ENCODE measurements at places on chromosomes 1 and 21.

GRCh38 chr1:47031059-47031458, 7.6 kb downstream of the CYP4X1 start:
- H3K4me3 ChIP-seq = no peak overlapping the region
- peak overlapping the region; percentile 67 for H3K27ac ChIP-seq
- DNase-seq = no peak
- no peaks in the 10 kb centered on the region for H3K36me3 ChIP-seq
- H3K27me3 ChIP-seq = no peaks in the 10 kb centered on the region

GRCh38 chr1:205983925-205984725, 19.1 kb downstream of the RAB7B start:
- peaks cover 21% of the 10 kb centered on the region for H3K4me1 ChIP-seq
- peak; percentile 90 for DNase-seq
- H3K27me3 ChIP-seq = no peaks in the 10 kb centered on the region
- H3K36me3 ChIP-seq = peaks cover 12% of the 10 kb centered on the region
- H3K27ac ChIP-seq = peak overlapping the region; percentile 73

GRCh38 chr1:147852706-147853225, 49.8 kb upstream of the GJA8 start:
- H3K4me3 ChIP-seq = no peak overlapping the region
- H3K36me3 ChIP-seq = no peaks in the 10 kb centered on the region
- H3K27me3 ChIP-seq = no peaks in the 10 kb centered on the region
- H3K27ac ChIP-seq = peak overlapping the region; percentile 3
- peaks cover 32% of the 10 kb centered on the region for H3K4me1 ChIP-seq

DNA sequence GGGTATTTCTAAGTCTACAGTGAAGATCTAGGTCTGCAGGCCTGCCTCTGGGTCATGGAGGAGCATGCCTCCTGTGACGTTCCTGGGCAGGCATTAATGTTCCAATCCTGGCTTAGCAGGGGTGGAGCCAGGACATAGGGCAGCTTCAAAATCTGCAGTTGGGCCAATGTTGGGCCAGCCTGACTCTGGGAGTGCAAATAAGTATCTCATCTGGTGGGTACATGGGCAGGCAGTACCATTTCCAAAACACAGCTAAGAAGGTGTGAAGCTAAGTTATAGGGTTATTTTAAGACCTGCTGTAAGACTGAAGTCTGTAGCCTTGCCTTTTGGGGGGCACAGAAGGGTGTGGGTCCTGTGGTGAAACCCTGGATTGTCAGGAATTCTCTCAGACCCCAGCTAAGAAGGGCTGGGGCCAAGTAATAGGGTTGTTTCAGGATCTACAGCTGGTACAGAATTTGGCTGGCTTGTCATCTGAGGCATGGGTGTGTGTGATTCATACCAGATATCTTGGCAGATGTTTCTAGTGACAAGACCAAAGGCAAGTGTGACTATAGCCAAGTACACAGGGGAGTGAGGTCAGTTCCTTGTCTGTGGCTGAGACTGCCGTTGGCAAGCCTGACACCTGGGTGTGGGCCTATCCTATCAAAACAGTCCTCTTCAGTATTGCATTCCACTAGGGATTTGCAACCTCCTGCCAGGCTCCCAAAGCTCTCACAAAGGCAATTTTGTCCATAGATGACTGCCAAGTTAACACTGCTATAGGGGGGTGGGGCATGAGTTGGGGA, 468.7 kb upstream of the B3GALT2 start:
- H3K4me3 ChIP-seq = no peak overlapping the region
- no peaks in the 10 kb centered on the region for H3K27me3 ChIP-seq
- no peak for DNase-seq
- H3K27ac ChIP-seq = no peak overlapping the region
- H3K36me3 ChIP-seq = no peaks in the 10 kb centered on the region

DNA sequence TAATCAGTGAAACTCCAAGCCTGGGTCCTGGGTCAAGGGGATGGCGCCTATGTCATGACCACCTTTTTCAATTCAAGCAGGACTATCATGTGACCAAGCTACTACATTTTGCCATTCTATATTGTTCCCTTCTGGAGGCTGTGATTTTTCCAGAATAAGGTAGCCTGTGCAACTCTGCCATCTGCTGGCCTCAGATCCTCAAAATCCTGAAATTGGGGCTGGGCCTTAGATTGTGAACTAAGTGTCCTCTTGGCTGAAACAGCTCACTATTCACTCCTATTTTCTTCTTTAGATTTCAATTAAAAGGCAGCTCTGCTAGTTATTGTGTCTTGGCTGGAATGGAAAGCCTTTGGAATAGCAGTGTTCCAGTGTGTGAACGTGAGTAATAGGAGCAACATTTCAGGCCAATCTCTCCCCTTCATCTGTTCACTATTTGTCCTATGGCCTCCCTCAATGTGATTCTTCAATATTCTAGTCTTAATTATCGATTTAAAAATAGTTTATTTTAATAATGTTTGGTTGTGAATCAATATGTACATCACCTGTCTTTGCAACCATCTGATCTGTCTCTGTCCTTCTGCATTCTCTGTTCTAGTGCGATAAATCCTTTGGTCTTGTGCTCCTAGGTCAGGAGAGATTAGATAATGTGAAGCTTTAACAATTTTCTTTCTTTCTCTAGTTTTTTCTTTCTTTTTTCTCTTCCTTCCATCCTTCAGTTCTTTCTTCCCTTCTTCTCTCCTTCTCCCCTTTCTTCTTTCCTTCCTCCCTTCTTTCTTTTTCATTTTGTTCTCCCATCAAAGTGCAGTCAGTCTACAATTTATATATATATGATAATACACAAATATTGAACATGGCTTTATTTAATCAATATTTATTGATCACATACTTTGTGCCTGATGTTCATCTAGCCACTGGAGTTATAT, 69.8 kb downstream of the CR1 start:
- H3K27me3 ChIP-seq = no peaks in the 10 kb centered on the region
- H3K4me1 ChIP-seq = no peaks in the 10 kb centered on the region
- H3K36me3 ChIP-seq = no peaks in the 10 kb centered on the region
- no peak for DNase-seq
- H3K4me3 ChIP-seq = no peak overlapping the region

DNA sequence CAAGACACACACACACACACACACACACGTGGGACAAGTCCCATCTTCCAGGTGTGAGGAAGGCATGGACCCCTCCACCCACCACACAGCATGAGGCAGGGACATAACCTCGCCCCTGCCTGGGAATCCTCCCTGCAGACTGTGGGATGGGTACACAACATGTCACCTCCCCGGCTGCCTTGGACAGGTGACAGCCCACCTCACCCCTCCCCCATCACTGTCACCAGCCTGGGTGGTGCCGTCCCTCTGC, 40.7 kb downstream of the AHDC1 start:
- peaks cover 11% of the 10 kb centered on the region for H3K36me3 ChIP-seq
- DNase-seq = no peak
- no peaks in the 10 kb centered on the region for H3K27me3 ChIP-seq
- H3K27ac ChIP-seq = peak overlapping the region; percentile 4

Data from RWPE2 (cell line).